ENCODE measurements at places on chromosomes 11 and 22.
A peak's percentile ranks its signal among the peaks of the same experiment; 100 is the strongest.

- no peak for DNase-seq
These were observed 7.9 kb downstream of the BARX2 start for GRCh38 chr11:129383502-129383901.

- DNase-seq = peak; percentile 3
These were observed 237.4 kb downstream of the TTC28 start for GRCh38 chr22:28442264-28442710.

- no peak for DNase-seq
These were observed 5.9 kb upstream of the SYCE3 start for GRCh38 chr22:50568626-50569025.

DNA sequence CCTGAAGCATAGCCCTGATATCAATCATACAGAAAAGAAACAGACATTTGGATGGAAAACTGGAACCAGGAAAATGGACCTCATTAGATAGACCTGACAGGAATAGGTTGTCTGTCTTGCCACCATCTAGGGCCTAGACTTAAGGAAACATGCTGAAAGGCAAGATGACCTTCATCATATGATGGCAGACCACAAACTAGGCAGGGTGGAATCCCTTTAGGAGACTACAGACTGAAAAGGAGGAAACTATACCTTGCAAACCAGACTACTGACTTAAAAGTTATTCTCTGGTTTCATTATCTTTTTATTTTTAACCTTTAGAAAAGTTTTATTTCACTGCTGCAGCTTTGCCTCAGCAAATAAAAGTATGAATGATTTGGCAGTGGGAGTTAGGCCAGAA lies 20.3 kb downstream of the SBF2 start:
- no peak for DNase-seq

DNA sequence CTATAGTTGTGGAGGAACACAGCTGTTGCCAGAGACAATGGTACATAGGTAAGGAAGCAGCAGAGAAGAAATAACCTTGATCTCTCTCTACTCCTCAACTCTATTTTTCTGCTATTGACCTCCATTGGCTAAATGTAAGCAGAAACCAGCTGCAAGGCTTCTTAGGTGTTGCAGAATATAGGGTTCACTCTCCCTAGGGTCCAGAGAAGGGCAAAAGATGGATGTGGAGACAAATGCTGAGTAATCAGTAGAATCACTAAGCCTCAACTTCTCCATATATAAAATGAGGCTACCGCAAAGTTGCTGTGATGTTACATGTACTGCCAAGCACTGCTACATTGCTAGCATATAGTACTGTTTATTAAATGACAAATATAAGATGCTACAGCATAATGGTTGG lies 120.6 kb downstream of the PDE3B start:
- DNase-seq = no peak

DNA sequence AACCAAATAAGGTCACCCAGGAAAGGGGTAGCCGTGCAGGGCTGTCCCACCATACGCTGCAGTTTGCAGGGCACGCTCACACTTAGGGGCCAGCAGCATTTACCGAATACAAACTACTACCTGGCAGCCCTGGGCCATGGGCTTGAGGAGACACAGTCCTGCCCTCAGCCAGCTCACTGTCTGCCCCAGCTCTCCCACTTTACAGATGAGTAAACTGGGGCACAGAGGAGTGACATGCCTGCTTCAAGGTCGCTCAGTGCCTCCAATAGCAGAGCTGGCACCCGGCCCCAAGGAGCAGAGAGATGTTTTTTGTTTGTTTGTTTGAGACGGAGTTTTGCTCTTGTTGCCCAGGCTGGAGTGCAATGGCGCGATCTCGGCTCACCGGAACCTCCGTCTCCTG lies 2.8 kb downstream of the FADS3 start:
- no peak for DNase-seq

- DNase-seq = no peak
These were observed 309.7 kb upstream of the C11orf87 start for GRCh38 chr11:109112261-109112660.

DNA sequence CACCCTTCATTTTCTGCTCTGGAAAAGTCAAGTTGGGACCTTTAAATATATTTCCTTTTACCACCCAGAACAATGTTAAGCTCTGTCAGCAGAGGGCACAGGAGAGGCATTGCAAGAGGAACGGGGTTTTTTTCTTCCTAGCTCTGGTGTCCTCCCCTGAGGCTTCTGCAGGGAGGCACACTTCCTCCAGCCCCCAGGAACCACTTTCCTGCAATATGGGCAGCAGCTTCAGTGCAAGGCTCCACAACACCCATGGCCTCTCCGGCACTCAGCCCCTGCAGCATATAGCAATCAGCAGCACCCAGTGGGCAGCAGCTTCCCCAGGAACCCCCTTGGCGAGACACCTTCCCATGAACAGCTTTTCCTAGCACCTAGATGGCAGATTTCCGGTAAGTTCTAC lies 101.4 kb downstream of the SYT9 start:
- DNase-seq = no peak

DNA sequence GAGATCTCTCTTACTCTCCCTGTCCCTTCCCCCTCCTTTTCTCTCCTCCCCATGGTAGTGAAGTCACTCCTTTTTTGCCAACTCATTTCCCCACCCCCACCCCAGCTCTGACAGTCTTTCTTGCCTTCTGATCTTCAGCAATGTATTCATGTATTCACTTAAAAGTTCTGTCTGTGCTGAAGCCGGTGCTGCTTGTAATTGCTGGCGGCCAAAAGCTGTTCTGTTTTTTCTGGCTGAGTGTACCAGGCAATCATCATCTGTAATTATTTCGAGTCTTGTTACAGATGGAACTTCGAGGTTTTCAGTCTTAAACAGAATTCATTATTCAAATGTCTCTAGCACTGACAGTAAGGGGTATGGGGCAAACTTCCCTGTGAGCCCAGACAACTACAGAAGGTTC lies 99.5 kb downstream of the SPATA19 start:
- DNase-seq = no peak

DNA sequence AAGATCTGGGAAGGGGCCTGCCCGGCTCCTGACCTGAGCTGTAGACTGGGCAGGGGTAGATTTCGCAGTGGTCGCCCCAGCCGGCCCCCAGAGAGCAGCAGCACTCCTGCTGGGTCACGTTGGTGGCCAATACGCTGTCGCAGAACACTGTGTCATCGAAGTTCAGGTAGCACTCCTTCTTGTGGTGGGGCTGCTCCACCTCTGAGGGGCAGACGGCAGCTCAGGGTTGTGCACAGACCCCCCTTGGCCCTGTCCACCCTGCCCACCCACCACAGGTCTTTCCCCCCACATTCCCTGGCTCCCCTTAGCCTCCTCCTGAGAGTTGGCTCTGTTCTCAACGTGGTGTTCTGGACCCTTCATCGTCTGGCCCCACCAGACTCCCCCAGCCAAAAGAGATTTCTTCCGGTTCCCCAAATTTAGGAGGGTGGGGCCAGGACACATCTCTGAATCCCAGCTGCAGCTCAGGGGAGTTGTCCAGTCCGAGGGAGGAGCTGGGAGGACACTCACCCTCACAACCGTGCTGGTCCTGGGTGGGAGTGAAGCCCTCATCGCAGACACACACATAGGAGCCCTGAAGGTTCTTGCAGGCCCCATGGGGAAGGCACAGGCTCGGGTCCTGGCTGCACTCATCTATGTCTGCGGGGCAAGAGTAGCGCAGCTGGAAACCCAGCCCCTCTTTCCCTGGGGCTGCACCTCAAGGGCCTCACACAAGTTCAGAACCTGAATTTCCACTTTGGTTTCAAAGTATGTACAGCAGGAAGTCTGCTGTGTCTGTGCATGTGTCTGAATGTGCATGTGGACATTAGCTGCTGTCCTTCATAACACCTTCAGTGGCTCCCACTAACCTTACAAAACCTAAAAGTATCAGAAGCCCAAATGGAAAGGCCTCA lies 16.5 kb downstream of the SCYL1 start:
- no peak for DNase-seq

DNA sequence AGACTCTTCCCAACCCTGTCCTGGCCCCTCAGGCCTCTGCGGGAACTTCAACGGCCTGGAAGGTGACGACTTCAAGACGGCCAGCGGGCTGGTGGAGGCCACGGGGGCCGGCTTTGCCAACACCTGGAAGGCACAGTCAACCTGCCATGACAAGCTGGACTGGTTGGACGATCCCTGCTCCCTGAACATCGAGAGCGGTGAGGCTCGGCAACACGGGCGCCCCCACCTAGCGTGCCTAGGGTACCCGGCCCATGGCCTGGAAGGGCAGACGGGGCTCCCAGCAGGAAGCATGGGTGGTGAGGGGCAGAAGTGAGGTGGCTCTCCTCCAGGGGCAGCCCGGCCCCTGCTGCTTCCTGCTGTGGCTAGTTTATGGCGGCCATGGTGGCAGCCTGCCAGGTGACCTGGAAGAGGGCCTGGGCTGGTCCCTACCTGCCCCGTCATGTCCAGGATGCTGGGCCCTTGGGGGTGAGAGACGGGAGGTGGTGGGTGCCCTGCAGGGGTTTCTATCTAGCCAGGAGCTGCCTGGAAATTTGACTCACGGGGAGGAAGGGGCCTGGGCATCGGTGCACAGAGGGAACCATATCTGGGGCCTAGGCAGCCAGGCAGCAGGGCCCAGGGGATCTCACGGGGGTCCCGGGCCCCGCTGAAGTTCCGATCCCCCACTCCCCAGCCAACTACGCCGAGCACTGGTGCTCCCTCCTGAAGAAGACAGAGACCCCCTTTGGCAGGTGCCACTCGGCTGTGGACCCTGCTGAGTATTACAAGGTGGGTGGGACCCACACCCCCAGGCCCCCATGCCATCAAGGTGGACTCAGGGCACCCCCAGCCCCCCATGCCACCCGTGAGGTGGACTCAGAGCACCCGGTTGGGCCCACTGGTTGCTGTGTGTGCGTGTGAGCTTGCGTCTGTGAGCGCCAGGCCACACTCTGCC lies 9.2 kb downstream of the MUC2 start:
- no peak for DNase-seq

DNA sequence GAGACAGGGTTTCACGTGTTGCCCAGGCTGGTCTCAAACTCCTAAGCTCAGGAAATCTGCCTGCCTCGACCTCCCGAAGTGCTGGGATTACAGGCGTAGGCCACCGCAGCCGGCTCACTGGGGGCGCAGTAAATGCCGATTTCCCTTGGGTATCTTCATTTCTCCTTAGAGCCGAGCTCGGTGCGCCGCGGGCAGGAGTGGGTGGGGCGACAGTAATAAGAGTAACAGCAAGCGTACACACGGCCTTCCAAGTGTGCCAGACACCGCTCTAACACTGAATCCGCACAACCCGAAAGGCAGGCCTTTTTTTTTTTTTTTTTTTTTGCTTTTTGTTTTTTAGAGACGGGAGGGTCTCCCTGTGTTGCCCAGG lies 500 bp upstream of the ADSL start:
- peak; percentile 48 for DNase-seq

- no peak for DNase-seq
These were observed 18.7 kb downstream of the MFNG start for GRCh38 chr22:37467391-37467955.

- peak; percentile 49 for DNase-seq
These were observed 29.7 kb downstream of the FAM83F start for GRCh38 chr22:40024201-40025061.

- no peak for DNase-seq
These were observed 19.5 kb downstream of the OR5T2 start for GRCh38 chr11:56214537-56214936.

DNA sequence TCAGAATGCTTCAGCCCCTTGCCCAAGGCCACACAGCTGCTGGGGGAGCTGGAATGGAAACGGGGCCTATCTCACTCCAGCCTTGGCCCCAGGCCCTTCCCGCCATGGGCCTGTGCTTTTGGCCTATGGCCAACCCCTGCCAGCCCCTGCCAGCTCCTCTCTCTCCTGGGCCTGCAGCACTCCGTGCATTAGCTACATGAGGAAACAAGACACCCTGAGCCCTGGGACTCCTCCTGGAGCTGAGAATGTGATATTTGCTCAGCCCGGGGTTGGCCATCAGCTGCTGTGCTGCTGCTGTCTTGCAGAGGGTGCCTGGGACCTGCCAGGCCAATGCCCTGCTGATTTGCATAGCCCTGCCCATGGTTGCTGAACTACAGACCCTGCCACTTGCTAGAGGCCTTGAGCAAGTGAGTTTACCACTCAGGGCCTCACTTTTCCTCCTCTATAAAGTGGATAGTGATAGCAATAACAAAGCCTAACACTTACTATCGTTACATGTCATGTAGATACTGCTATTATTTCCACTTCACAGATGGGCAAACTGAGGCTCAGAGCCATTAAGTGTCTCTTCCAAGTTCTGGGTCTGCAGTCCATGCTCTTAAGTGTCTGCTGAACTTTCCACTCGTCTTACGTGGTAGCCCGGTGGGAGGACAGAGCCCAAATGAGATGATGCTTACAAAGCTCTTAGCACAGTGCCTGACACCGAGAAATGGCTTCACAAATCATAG lies 99.6 kb downstream of the KIAA1671 start:
- DNase-seq = no peak

- DNase-seq = no peak
These were observed 827 bp upstream of the MUC2 start for GRCh38 chr11:1073851-1074243.

GRCh38 chr11:8085011-8085645 lies 4.1 kb downstream of the TUB start:
- DNase-seq = no peak

DNA sequence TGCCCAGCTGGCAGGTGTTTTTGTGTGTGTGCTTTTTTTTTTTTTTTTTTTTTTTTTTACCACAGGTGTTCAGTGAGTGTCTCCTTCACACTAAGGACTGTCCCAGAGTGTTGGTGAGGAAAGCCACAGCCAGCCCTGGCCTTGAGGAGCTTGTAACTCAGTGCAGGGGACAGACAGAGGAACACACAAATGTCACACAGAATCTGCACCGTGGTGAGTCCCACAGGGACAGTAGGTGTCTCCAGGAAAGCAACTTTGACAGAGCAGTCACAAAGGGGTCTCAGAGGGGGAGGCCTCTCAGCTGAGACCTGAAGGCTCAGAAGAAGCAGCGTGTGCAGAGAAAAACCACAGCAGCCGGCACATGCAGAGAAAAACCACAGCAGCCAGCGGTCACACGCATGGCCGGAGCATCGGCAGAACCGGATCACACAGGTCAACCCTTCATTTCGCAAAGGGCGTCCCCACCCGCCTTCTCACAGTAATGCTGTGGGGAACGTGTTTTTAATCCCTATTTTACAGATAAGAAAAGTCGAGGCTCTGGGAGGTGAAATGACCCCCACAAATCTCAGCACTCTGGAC lies 101.7 kb upstream of the PRR5 start:
- DNase-seq = no peak

Data from T-helper 9 cell (primary cell).